ENCODE measurements at places on chromosomes 7 and 10.

DNA sequence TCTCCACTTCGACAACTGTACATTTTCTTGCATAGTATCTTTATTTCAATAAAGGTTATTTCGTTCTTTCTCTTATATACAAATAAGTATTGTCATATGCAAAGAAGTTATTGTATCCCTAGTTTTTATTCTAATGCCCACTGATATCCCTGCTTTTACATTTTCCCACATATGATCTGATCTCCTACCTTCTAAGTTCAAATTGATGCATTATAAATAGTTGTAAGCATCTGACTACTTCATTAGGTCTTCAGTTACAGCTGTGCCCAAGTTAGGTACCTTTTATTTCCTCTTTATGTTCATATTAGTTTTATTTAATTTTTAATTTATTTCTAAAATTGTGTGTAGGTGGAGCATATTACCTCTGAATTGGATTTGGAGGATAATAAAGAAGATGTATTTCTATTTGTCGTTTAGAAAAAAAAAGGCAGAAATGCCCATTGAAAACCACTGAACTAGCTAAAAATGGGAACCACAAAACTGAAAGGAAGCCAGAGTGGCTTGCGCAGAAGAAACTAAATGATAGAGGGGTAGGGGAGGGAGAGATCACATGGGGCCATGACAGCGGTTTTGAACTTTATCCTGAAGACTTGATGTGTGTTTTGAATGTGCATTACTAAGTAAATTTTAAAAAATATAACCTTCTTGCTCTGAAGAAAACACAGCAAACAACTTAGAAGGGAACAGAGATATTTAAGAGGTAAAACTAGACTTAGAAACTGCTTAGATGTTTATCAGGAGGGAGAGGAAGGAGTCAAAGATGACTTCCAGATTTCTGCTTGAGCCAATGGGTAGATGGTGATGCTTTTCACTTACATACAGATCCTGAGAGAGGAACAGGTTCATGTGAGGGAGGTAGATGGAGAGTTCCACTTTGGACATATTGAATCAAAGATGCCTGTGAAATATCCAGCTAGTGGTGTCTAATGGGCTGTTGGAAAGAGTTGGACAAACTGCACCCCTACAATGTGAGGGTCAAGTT is 9.3 kb upstream of the ZC3HAV1L start:
- DNase-seq = peak; percentile 26

DNA sequence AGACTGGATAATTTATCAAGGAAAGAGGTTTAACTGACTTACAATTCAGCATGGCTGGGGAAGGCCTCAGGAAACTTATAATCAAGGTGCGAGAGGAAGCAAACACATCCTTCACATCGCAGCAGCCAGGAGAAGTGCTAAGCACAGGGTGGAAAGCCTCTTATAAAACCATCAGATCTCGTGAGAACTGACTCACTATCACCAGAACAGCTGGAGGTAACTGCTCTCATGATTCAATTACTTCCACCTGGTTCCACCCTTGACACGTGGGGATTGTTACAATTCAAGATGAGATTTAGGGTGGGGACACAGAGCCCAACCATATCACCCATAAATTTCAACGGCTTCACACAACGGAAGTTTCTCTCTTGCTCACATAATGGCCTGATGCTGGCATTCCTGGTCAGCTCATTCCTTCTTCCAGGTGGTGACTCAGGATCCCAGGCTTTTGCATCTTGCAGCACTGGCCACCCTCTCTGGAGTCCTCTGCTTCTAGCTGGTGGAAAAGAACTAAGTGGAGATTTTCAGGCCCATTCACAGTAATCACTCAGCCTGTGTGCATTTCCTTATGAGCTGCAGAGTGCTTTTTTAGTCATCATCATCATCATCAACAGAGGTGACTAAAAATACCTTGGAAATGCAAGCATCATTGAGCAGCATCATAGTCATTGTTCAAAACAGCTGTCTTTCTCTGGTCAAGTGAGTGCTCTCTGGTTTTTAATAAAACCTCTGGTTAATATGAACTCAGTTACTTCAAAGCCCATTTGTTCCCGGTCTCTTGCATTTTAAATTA is 308.1 kb downstream of the SFMBT2 start:
- DNase-seq = no peak

DNA sequence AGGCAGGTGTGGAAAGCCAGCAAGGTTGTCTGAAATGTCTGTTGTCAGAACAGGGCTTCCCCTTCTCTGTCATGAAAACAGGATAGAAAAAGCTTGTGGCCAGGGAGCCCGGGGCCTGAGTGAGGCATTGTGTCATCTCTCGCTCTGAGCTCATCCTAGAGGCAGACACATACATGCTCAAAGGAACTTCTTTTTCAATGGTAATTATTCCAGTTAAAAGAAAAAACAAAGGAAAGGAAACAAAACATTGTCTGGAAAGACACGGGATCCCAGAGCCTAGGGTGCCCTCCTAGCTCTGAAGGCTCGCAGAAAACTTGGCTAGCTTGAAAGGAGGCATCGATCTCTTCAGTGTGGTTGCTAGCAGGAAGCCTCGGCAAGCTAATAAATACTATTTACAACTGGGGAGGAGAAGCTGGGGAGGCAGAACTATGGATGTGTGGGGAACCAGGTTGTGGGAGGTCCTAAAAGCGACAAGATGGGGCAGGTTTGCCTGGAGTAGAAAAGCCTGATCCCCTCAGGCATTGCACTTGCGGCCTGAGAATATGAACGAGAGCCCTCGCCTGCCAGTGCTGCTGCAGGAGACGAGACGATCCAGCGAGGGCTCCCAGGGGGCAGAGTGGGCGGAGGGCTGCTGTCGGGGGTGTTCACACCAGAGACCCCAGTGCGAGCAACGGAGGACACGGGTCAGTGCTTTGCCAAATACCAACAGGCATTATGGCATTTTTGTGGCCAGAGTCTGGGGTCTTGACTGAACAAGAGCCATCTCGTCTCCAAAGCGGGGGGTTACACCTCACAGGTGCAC is 32.8 kb upstream of the DGKI start:
- no peak for DNase-seq

DNA sequence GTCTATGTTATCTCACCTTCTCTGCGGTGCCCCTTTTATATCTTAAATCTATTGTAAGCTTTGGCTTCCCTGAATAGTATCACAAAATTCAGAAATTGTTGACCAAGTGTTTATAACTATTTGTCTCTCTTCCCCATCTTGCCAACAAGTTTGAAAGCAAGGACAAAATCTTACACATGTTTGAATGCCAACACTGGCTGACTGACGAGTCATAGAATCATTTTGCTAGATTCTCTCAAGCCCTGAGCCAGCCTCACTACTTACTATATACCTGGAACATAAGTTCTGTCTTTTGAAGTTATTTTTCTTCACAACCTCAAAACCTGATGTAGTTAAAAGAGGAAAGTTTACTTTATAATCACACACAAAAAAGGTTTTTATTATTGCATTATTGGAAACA is 700.7 kb downstream of the PHTF2 start:
- DNase-seq = no peak

DNA sequence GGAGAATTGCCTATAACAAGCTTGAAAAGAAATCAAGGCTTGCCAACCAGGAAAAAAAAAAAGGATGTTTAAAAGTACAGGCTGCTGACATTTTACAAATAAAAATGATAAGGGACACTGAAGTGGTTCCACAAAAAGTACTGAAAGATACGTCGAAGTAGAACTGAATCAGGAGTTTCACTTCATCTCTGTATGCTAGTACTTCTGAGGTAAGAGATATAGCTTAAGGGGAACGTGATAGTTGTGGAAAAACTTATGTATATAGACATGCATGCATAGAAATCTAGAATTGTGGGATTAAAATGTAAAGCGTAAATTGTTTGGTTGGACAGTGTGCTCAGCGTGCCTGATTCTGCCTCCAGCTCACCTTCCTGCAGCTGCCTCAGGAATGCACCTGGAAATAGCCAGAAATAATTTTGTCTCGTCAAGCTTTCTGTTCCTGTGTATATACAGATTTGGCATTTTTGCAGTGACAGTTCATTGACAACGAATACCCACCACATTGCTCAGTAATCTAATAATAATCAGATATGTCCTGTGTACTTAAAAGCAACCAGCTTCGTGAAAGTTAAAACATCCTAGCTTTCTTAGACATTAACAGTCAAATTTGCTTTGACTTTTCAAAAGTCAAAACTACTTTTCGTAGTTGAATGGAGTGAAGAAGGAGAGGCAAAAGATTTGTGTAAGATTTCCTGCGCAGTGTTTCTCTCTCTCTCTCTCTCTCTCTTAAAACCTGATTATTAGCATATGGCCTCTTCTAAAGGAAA is 1.4 kb downstream of the SOSTDC1 start:
- DNase-seq = no peak

DNA sequence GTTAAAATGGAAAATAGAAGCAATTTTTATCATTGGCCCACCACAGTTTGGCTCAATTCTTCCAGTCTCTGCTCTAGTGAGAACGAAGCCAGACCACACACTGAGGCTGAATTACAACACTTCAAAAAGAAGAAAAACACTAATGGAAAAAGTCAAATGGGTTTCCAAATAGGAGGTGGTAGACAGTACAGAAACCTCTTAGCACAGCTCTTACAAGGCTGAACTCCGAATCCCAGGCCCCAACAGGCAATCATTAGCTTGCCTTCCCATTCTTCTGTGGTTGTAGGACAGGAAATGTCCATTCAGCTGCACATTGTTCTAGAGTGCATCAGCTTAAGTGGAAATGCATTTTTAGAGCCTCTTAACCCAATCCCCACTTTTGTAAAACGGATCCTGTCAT is 115.1 kb upstream of the MEOX2 start:
- no peak for DNase-seq

DNA sequence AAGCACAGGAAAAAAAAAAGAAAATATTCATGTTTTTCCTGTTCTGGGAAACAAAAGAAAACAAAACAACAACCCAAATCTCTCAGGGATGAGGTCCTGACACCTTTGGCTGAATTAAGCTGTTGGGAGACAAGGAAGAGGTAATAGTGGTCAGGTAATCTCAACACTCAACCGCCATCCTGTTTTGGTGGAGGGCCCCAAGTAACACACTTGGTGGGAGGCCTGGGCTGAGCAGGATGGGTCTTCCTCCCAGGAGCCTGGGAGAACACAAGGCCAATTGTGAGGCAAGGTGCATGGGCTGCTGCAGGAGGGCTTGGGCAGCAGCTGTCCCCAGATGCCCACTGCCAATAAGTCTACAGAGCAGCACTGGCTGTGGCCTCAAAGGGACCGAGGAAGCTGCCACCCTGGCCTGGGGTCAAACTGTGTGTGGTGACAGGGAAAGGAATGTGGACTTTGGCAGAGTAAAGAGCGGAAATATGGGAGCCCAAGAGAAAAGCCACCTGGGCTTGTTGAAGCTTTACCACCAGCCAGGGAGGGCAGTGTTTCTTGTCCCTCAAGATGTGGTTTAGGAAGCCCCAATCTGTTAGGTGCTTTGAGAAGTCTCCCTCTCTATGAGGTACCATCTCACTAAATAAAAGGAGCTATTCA is 93.5 kb upstream of the SLC25A13 start:
- DNase-seq = no peak

GRCh38 chr10:80474597-80474910 is 20.4 kb downstream of the TSPAN14 start:
- DNase-seq = no peak

- no peak for DNase-seq
Observed at GRCh38 chr10:75439811-75440210, 8.4 kb downstream of the LRMDA start.

DNA sequence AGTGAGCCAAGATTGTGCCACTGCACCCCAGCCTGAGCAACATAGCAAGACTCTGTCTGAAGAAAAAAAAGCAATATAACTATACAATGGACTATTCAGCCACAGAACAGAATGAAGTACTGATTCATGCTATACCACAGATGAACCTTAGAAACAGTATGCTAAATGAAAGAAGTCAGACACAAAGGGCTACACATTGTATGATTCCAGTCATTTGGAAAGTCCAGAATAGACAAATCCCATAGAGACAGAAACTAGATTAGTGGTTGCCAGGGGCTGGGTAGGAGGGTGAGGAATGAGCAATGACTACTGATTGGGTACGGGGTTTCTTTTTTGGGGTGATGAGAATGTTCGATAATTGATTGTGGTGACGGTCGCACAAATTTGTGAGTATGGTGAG is 9.6 kb upstream of the CFAP70 start:
- DNase-seq = no peak

GRCh38 chr10:33227489-33227888 is 107.0 kb downstream of the NRP1 start:
- no peak for DNase-seq

DNA sequence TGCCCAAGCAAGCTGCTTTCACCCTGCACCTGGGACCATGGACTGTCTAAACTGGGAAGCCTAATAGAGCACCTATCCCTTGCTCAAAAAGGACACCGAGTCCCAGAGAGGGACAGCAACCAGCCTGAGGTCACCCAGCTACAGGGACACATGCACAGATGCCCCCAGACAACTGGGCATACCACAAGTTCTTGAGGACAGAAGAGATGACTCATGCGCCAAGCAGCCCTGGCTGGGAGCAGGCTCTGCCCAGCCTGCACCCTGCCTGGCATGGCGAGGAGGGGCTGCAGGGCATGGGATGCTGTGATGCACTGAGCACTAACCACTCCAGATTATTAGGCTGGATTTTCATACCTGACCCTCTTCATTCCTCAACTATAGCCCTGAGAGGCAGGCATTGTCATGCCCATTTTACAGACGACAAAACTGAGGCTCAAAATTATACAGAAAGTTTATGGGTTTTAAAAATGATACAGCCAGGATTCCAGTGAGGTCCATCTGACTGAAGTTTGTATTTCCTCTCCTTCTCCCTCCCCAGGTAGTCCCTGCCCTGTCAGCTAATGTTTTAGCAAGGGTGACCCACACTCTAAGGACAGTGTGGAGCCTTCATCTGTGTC is 289.3 kb upstream of the ZMIZ1 start:
- no peak for DNase-seq

Measured in CD4-positive, alpha-beta T cell (primary cell).